ENCODE measurements at places on chromosomes 3 and 15. TPM values are rescaled to one million over a fixed set of nuclear protein-coding genes. Genes with fewer than 3 reads are reported as not detected.

Gene KIF15
- total RNA-seq, result 0.57 TPM

Gene GOLGB1
- total RNA-seq, result 36.4 TPM

Gene TLE3
- 135 TPM for total RNA-seq

Gene DPPA2
- total RNA-seq, result not detected

GRCh38 chr15:43105077-43105736, 631 bp downstream of the UBR1 start:
- no peak for DNase-seq

GRCh38 chr15:99826157-99826780, 93.0 kb upstream of the LYSMD4 start:
- DNase-seq, result no peak

- DNase-seq, result no peak
Observed at GRCh38 chr3:159555205-159555604, 433.4 kb upstream of the IL12A start.

- DNase-seq, result no peak
Observed at GRCh38 chr3:56862352-56863062, 60.8 kb upstream of the ARHGEF3 start.

- peak; percentile 36 for DNase-seq
Observed at GRCh38 chr15:89377842-89378295, 43.2 kb upstream of the POLG start.

Data from naive thymus-derived CD8-positive, alpha-beta T cell (primary cell).